ENCODE measurements at places on chromosomes 11 and 22.

GRCh38 chr22:30866811-30867271 is 101.7 kb downstream of the MORC2 start:
- DNase-seq: no peak

DNA sequence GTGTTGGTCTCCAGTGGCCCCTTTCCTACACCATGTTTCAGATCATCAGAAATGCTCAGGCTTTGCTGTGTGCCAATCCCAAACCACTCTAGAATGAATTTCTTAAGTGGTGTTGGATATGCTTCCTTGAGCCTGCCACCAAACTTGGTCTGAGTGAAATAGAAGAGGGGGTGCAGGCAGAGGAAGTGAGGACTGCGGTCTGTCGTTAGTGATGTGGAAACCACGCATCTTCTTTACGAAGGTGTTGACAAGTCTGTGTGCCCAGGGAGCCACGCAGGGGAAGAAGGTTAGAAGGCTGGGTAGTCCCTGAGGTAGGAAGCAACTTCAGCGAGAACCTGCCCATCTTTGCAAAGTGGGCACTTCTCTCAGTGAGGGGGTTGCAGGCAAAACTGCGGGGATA is 187.4 kb upstream of the NAV2 start:
- no peak for DNase-seq

DNA sequence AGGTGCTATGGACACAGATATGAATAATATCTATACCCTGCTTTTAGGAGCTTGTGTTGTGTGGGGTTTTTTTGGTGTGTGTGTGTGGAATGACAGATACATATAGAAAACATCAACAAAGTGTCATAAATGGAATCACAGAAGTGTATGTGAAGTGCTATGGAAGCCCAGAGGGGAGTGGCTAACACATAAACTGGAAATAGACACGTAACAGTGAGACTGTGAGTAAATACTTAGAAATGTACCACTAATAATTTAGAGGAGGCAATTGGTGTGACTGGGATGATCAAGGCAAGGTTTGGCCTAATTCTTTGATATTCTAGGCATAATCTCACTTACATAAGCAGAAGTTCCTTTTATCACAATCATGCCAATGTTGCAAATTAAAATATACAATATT is 169.3 kb upstream of the TENM4 start:
- DNase-seq: no peak

DNA sequence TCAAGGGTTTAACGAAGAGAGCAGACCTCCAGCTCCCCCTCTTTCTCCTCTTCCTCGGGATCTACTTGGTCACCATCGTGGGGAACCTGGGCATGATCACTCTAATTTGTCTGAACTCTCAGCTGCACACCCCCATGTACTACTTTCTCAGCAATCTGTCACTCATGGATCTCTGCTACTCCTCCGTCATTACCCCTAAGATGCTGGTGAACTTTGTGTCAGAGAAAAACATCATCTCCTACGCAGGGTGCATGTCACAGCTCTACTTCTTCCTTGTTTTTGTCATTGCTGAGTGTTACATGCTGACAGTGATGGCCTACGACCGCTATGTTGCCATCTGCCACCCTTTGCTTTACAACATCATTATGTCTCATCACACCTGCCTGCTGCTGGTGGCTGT is 363 bp downstream of the OR8A1 start:
- DNase-seq: no peak

- DNase-seq: no peak
These were observed 22.3 kb upstream of the GUCY1A2 start for GRCh38 chr11:107040433-107041087.

DNA sequence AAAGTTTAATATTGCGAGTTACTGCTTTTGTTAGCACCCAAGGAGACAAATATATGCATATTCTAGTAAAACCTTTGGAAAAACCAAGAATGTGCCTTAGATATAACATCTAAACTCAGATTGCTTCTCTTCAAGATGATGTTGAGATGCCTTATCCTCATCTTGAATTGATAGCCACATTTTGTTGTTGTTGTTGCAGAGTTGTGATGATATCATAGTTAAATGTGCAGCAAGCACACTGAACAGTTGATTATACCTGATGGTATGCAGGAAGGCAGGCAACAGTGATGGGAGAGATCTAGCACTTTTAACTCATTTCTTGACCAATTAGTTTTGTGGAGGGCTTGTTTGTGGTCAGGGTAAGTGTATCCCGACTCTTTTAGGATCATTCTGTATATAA is 48.0 kb downstream of the KDM2A start:
- no peak for DNase-seq

- no peak for DNase-seq
These were observed 44.9 kb downstream of the ARHGAP8 start for GRCh38 chr22:44797181-44797725.

- no peak for DNase-seq
These were observed 24.9 kb upstream of the EMSY start for GRCh38 chr11:76419896-76420295.

Measured in activated CD4-positive, alpha-beta T cell treated with anti-CD3 and anti-CD28 coated beads for 4 hours (primary cell).